Astrocyte (in vitro differentiated cells and primary cell): ENCODE measurements at places on chromosomes 4 and X. TPM values are rescaled to one million over a fixed set of nuclear protein-coding genes. Genes with fewer than 3 reads are reported as not detected.

DNA sequence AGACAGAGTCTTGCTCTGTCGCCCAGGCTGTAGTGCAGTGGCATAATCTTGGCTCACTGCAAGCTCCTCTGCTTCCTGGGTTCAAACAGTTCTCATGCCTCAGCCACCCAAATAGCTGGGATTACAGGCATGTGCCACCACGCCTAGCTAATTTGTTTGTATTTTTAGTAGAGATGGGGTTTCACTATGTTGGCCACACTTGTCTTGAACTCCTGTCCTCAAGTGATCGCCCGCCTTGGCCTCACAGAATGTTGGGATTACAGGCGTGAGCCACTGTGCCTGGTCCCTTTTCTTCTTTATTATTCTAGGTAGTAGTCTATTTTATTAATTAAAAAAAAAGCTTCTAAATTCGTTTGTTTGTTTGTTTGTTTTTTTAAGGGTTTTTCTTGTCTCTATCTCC is 59.1 kb downstream of the SLAIN2 start:
- H3K4me3 ChIP-seq: no peak overlapping the region
- peaks cover 5% of the 10 kb centered on the region for H3K36me3 ChIP-seq
- no peaks in the 10 kb centered on the region for H3K4me1 ChIP-seq
- DNase-seq: no peak

DNA sequence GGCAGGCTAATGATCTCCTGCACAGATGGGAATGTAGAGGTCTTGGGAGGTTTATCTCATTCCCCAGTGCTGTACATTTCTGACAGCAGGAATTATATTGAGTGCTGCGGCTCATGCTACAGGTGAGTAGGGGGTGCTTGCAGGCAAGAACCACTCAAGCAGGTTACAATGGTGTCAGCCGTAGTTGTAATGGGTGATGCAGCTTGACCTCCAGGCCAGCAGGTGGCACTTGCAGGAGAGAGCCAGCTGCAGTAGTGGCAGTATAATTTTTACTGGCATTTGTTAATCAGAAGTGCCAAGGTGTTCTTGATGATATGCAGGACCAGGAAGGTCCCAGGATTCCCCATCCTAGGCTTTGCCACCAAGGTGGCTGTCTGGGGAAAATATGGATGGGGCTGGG is 759.6 kb upstream of the NDST4 start:
- no peaks in the 10 kb centered on the region for H3K4me1 ChIP-seq
- no peak overlapping the region for H3K4me3 ChIP-seq
- no peak for DNase-seq
- H3K27me3 ChIP-seq: no peaks in the 10 kb centered on the region
- no peak overlapping the region for H3K27ac ChIP-seq

DNA sequence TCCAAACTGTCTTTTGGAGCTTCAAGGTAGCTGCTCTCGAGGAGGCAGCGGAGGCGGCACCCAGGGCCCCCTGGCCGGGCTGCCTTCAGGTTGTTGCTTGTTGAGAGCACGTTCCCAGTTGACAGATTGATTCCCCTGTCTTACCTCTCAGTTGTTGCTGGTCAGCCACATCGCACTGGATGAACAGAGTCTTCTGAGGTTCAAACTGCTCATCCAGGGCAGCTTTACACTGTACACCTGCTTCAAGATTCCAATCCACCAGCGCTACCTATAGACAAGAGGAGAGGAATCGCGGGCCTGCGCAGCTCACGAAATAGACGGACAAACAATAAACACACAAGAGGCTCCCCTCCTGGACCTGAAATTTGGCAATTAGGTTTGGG is 497 bp downstream of the HPGD start:
- no peaks in the 10 kb centered on the region for H3K36me3 ChIP-seq
- H3K4me3 ChIP-seq: peak overlapping the region; percentile 68
- peaks cover 12% of the 10 kb centered on the region for H3K4me1 ChIP-seq

- no peak overlapping the region for H3K4me3 ChIP-seq
- H3K36me3 ChIP-seq: peaks cover 2% of the 10 kb centered on the region
- no peaks in the 10 kb centered on the region for H3K27me3 ChIP-seq
- H3K4me1 ChIP-seq: no peaks in the 10 kb centered on the region
- H3K27ac ChIP-seq: no peak overlapping the region
These were observed 175.4 kb downstream of the FAT4 start for GRCh38 chr4:125489952-125490690.

- DNase-seq: no peak
- H3K4me1 ChIP-seq: no peaks in the 10 kb centered on the region
- no peaks in the 10 kb centered on the region for H3K27me3 ChIP-seq
- no peaks in the 10 kb centered on the region for H3K36me3 ChIP-seq
- no peak overlapping the region for H3K27ac ChIP-seq
These were observed 809 bp downstream of the ZFP92 start for GRCh38 chrX:153411988-153412574.

DNA sequence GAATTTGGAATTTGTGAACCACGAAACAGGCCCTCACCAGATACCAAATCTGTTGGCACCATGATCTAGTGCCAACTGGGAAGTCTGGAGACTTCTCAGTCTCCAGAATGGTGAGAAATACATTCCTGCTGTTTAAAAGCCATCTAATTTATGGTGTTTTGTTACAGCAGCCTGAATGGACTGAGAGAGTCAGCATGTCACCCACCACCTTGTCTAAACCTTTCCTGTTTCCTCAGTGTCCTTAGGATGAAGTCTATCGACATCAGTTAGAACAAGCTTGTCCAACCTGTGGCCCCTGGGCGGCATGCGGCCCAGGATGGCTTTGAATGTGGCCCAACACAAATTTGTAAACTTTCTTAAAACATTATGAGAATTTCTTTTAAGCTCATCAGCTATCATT is 42.1 kb downstream of the FREM3 start:
- no peak overlapping the region for H3K27ac ChIP-seq
- DNase-seq: no peak
- no peaks in the 10 kb centered on the region for H3K27me3 ChIP-seq
- H3K4me1 ChIP-seq: no peaks in the 10 kb centered on the region
- H3K4me3 ChIP-seq: no peak overlapping the region
- no peaks in the 10 kb centered on the region for H3K36me3 ChIP-seq

DNA sequence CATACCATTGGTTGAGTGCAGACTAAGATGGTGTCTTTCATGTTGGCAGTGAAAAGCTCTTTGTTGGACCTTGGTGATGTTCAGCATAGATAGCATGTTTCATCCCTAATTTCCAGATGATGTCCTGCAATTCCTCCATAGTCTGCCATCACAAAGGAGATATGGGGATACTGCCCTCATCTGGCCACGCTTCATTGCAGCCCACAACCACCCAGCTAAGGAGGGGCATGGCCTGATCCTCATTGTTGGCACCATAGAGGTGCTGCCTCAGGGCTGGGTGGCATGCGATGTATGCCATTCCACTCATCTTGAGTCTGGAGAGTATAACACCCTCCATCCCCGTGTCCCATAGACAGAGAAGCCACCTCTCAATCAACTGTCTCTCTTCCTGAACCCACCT is 31.5 kb upstream of the NUDT6 start:
- no peak overlapping the region for H3K4me3 ChIP-seq
- H3K4me1 ChIP-seq: no peaks in the 10 kb centered on the region
- no peak for DNase-seq

- no peaks in the 10 kb centered on the region for H3K27me3 ChIP-seq
- no peaks in the 10 kb centered on the region for H3K4me1 ChIP-seq
- no peak overlapping the region for H3K4me3 ChIP-seq
- no peaks in the 10 kb centered on the region for H3K36me3 ChIP-seq
- no peak overlapping the region for H3K27ac ChIP-seq
These were observed 63.7 kb downstream of the ADAMTS3 start for GRCh38 chr4:72505314-72505744.

- no peak overlapping the region for H3K4me3 ChIP-seq
- H3K4me1 ChIP-seq: peaks cover 12% of the 10 kb centered on the region
- no peak overlapping the region for H3K27ac ChIP-seq
- peak; percentile 73 for DNase-seq
These were observed 163.4 kb downstream of the BANK1 start for GRCh38 chr4:101953949-101954348.

DNA sequence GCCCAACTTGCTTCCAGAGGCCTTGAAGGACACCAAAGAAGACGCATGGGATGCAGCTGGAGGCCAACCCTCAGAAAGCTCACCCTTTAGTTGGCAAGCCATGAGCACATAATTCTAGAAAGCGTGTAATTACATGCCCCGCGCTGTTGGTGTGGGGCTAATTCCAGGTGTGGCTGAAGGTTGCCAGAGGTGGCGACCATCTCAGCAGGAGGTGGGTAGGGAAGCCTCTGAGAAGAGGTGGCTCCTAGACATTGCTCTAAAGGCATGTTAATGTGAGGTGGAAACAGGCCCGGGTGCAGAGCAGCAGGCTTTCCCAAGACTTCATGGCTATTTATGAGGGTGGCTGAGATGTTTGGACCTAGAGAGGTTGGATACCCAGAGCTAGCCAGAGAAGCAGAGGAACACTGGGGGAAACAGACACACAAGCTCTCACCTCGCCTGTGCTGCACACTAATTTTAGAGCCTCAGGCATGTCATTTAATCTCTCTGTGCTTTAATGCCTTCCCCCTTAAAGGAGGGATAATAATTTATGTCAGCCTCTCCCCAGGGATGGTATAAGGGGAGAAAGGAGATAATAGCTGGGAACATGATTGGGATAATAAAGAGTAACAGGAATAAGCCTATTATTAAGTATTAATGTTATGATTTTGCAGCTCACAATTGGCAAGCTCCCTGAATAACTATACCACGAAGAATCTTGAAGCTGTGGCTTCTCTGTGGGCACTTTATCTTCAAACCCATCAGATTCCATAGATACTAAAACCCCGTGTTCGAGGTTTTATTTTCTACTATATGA is 60.0 kb upstream of the HELT start:
- H3K27me3 ChIP-seq: no peaks in the 10 kb centered on the region
- H3K4me3 ChIP-seq: no peak overlapping the region
- DNase-seq: no peak

- no peak overlapping the region for H3K27ac ChIP-seq
- DNase-seq: no peak
- no peaks in the 10 kb centered on the region for H3K27me3 ChIP-seq
- no peak overlapping the region for H3K4me3 ChIP-seq
- H3K36me3 ChIP-seq: no peaks in the 10 kb centered on the region
- no peaks in the 10 kb centered on the region for H3K4me1 ChIP-seq
These were observed 64.5 kb downstream of the FTHL17 start for GRCh38 chrX:31007321-31007720.

DNA sequence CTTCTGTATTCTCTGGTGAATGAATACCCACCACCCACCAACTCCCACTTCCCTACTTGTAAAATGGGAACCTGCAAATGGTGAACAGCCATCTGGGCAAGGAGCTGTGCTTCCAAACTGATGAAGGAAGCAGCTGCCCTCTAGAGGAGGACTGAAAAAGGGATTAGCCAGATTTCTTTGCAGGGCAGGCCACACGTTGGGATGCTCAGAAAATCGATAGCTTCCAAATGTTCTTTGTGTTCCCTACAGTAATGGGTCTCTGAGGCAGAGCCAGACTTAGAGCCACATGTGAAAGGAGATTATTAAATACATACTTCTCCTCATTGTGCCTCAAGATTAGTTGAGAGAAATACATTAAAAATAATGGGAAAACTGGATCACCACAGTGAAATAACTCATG is 39.3 kb upstream of the LPAR4 start:
- H3K27me3 ChIP-seq: no peaks in the 10 kb centered on the region
- no peak for DNase-seq
- no peak overlapping the region for H3K27ac ChIP-seq

MAGEA1 gene
- not detected in 2 replicates for total RNA-seq

RTL3 gene
- 0.95 and 1.7 TPM in 2 replicates for total RNA-seq

KCNIP4 gene
- total RNA-seq: 0.26 and 0.59 TPM in 2 replicates

CDS1 gene
- 3.8 and 5.7 TPM in 2 replicates for total RNA-seq

CRMP1 gene
- total RNA-seq: 59.6 and 67.4 TPM in 2 replicates
